ENCODE measurements at places on chromosomes 5 and 9. TPM values are rescaled to one million over a fixed set of nuclear protein-coding genes. Genes with fewer than 3 reads are reported as not detected.

DNA sequence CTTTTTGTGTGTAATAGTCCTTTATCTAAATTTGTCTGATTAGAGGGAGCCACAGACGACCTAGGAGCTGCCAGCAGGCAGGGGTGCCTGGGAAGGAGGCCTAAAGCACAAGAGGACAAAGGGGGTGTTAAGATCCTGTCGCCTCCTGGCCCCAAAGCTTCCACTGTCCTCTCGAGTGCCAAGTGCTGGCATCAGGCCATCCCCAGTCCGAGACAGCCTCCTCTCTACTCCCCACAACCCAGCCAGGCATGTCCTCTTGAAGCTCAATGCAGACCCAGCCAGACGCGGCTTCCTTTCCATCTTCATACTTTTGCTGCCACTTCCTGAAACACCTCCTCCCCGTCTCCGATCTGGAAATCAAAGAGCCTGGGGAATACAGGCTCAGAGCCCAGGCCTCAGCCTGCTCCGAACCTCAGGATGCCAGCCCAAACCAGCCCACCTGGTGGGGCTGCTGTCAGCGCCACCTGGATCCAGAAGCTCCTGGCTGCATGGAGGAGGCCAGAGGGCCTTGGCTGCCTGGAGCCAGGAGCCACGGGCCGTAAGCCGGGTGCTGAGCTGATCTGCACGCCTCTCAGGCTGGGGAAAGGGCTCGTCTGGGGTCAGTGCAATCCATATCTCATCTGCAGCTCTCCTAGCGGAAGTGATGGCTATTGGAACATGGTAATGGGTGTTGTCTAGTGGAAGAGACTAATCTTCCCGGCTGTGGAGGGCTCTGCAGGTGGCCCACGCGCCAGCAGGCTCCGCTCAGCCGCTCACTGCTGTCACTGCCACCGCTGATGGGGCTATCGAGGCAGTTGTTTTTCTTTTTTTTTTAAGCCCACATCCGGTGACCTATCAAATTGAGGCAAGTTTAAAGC, 60.2 kb upstream of the FUBP3 start:
- H3K36me3 ChIP-seq, result no peaks in the 10 kb centered on the region
- H3K4me1 ChIP-seq, result peaks cover 27% of the 10 kb centered on the region
- no peak for DNase-seq
- H3K27me3 ChIP-seq, result peaks cover 2% of the 10 kb centered on the region
- no peak overlapping the region for H3K4me3 ChIP-seq

- no peak overlapping the region for H3K27ac ChIP-seq
- H3K4me3 ChIP-seq, result peak overlapping the region; percentile 65
- peaks cover 26% of the 10 kb centered on the region for H3K4me1 ChIP-seq
- peaks cover 4% of the 10 kb centered on the region for H3K36me3 ChIP-seq
- no peaks in the 10 kb centered on the region for H3K27me3 ChIP-seq
Measured at GRCh38 chr9:32554107-32554506, 1.7 kb upstream of the TOPORS start.

GRCh38 chr9:4933177-4933576, 51.9 kb upstream of the JAK2 start:
- H3K4me3 ChIP-seq, result no peak overlapping the region
- no peak overlapping the region for H3K27ac ChIP-seq
- no peak for DNase-seq
- no peaks in the 10 kb centered on the region for H3K27me3 ChIP-seq

GRCh38 chr9:110048976-110049698, 158.8 kb downstream of the C9orf152 start:
- peaks cover 60% of the 10 kb centered on the region for H3K4me1 ChIP-seq
- H3K4me3 ChIP-seq, result peak overlapping the region; percentile 97
- peak overlapping the region; percentile 94 for H3K27ac ChIP-seq
- H3K27me3 ChIP-seq, result no peaks in the 10 kb centered on the region
- H3K36me3 ChIP-seq, result peaks cover 5% of the 10 kb centered on the region

- no peak for DNase-seq
- H3K27ac ChIP-seq, result no peak overlapping the region
- no peaks in the 10 kb centered on the region for H3K4me1 ChIP-seq
- H3K36me3 ChIP-seq, result no peaks in the 10 kb centered on the region
Measured at GRCh38 chr5:62007457-62007856, 298.5 kb upstream of the KIF2A start.

DNA sequence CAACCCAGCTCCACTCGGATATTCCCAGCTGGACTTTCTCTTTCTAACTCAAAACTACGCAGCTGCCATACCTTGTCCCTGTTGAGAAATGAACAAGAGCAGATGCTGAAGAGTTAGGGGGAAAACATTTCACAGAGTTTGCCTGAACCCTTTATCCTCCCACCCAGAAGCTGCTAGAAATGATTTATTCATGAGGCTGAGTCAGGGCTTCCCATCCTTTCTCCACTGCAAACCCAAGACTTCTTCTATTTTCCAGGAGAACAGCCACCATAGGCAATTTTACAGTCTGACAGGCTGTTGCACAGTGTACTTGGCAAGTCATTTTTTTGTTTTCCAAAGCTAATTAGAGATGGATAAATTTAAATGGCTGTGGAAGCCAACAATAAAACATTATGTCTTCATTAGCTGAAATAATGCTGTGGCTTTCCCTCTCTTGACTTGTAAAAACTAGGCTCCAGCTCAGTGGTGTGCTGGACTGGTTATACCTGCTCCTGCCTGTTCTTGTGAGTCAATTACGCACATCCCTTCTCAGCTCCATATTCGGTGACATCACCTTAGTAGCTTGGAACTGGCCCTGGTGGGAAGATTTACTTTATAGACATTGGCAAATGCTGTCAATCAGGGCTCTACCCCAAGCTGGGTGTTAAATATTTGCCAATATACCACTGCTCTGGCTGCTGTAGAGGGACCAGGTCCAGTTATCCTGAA, 71.9 kb downstream of the KIF4B start:
- H3K36me3 ChIP-seq, result no peaks in the 10 kb centered on the region
- H3K4me1 ChIP-seq, result no peaks in the 10 kb centered on the region
- DNase-seq, result no peak
- H3K4me3 ChIP-seq, result no peak overlapping the region
- H3K27me3 ChIP-seq, result peaks cover 13% of the 10 kb centered on the region

DNA sequence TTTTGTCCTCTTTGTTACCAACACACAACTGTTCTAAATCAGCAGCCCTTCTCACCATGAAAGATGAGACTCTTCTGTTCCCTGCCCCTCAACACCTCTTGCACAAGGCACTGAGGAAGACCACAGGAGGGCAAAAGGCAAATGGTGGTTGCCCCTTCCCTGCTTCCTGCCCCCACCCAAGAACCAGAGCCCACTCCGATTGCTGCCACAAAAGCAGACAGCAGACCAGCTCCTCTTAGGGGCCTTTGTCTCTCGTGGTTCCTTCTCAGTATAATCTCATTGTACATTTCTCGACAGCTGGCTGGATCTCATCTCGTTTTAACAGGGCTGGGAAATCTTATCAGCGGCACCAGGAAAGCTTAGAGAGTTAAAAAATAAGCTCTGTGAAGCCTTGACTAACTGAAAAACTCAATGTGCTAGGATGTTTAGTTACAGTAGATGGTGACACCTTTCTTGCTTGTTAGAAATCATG, 1.1 kb downstream of the MVB12B start:
- H3K27ac ChIP-seq, result peak overlapping the region; percentile 99
- DNase-seq, result no peak
- peaks cover 61% of the 10 kb centered on the region for H3K4me1 ChIP-seq
- no peaks in the 10 kb centered on the region for H3K27me3 ChIP-seq

DNA sequence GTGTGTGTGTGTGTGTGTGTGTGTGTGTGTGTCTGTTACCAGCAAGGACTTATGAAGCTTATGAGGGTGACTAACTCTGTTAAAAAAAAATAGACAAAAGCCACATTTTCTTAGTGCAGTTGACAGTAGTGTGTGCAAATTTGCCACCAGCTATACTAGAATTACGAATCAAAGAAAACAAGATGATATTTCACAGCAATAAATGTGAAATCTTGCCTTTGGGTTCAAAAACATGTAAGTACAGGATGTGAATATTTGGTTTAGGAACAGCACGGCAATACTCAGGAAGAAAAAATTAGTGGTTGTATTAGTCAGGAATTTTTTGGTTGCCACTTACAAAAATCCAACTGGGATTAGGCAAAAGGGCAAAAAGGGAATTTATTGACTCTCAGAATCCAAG, 117.4 kb downstream of the NPR3 start:
- H3K36me3 ChIP-seq, result no peaks in the 10 kb centered on the region
- H3K27me3 ChIP-seq, result no peaks in the 10 kb centered on the region
- H3K27ac ChIP-seq, result no peak overlapping the region

DNA sequence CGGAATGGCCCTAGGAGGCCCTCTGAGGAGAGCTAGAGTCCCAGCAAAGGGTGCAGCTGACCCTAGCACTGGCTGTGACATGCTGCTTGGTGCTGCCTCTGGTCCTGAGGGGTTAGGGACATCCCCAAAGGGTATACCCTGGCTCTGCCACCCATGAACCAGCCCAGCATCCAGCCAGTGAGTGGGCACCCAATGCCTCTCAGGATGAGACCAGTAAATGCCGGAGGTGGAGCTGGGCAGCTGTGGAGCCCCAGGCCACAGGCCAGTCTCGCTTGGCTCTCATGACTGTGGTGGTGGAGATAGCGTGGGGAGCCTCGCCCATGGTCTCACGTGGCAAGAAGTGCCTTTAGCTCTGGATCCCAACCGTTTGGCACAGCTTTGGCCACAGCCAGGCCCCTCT, 3.7 kb upstream of the CEL start:
- DNase-seq, result no peak
- H3K27ac ChIP-seq, result no peak overlapping the region
- no peak overlapping the region for H3K4me3 ChIP-seq
- no peaks in the 10 kb centered on the region for H3K36me3 ChIP-seq
- no peaks in the 10 kb centered on the region for H3K27me3 ChIP-seq

- no peak overlapping the region for H3K4me3 ChIP-seq
- peaks cover 3% of the 10 kb centered on the region for H3K27me3 ChIP-seq
- H3K27ac ChIP-seq, result no peak overlapping the region
- peaks cover 6% of the 10 kb centered on the region for H3K36me3 ChIP-seq
- H3K4me1 ChIP-seq, result peaks cover 11% of the 10 kb centered on the region
- no peak for DNase-seq
Measured at GRCh38 chr9:83511051-83511450, 27.1 kb downstream of the FRMD3 start.

DNA sequence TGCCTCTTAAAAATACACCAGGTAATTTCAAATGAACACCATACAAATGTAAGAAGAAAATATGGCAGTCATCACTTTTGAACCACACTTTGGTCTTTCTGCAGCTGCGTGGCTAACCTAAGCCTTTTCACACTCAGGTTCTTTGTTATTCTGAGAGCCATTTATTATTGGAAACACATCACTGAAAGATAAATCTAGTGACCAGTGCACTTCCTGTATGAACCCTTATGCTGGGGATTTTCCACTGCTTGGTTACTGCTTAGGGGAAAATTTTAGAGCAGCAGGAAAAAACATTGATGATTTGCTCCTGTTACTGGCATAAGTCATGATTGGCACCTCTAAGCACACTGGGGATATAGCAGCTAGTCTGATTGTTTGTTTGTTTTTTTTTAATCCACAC, 58.6 kb upstream of the RANBP3L start:
- no peak overlapping the region for H3K27ac ChIP-seq
- H3K4me1 ChIP-seq, result peaks cover 9% of the 10 kb centered on the region
- no peaks in the 10 kb centered on the region for H3K36me3 ChIP-seq
- H3K27me3 ChIP-seq, result no peaks in the 10 kb centered on the region

DNA sequence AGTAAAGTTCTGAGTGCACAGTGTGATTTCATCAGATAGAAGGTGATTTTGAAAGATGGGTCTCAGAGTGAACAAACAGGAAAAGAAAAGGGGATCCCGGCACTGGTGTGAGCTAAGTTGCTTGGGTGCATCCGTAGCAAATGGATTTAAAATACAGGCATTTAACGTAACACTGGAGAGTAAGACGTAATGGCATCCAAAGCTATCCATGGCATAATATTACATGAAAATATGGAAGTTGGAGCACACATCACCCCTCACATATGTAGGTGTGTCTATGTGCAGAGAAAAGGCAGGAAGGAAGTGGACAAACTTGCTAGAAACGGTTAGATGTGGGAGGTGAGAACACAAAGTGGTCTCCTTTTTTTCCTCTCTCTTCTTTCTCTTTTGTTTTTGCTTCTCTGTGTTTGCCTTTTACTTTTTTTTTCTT, 38.2 kb upstream of the SEMA4D start:
- no peaks in the 10 kb centered on the region for H3K4me1 ChIP-seq
- H3K27me3 ChIP-seq, result no peaks in the 10 kb centered on the region
- no peak overlapping the region for H3K27ac ChIP-seq
- no peak overlapping the region for H3K4me3 ChIP-seq

DNA sequence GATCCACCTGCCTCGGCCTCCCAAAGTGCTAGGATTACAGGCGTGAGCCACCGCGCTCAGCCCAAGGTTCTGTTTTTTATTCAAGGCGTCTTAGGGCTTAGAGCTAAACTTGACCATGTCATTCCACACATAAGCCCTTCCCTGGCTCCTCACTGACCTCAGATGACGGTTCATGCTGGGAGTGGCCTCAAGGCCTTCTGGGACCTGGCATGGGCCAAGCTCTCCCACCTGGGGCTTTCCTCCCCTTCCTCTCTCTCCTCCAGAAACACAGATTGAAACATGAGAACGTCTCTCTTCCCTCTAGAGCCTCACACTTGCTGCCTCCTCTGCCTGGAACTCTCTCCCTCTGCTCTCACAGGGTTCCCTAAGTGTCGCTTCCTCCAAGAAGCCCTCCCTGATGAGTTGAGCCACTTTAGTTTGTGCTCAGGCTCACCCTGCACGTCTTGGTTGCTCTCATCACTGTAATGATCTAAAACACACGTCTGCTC, 155.6 kb upstream of the IER5L start:
- no peak overlapping the region for H3K4me3 ChIP-seq
- no peaks in the 10 kb centered on the region for H3K36me3 ChIP-seq
- peak overlapping the region; percentile 37 for H3K27ac ChIP-seq

DNA sequence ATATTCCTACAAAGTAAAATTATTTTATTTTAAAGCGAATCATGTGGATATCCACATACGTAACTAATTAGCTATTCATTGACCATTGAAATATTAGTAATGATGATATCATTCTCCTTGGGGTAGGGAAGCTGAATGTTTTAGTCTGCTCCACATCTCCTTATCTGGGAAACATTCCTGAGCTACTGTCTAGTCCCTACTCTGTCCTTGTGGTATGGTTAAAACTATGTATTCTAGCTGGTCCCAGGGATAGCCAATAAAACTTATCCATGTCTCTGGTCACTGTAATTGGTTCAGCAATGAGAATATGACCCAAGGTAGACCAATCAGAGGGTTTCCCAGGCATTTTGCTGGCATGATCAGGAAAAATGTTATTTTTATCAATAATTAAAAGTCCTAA, 76.0 kb upstream of the DAP start:
- no peak overlapping the region for H3K27ac ChIP-seq
- no peaks in the 10 kb centered on the region for H3K4me1 ChIP-seq
- no peaks in the 10 kb centered on the region for H3K27me3 ChIP-seq

- H3K4me3 ChIP-seq, result no peak overlapping the region
- no peak for DNase-seq
- no peak overlapping the region for H3K27ac ChIP-seq
Measured at GRCh38 chr9:115980976-115981375, 172.6 kb upstream of the PAPPA start.

GRCh38 chr9:125470767-125471580, 209.3 kb downstream of the GAPVD1 start:
- no peaks in the 10 kb centered on the region for H3K36me3 ChIP-seq
- no peak for DNase-seq
- H3K4me3 ChIP-seq, result peak overlapping the region; percentile 39
- H3K27me3 ChIP-seq, result no peaks in the 10 kb centered on the region
- H3K27ac ChIP-seq, result peak overlapping the region; percentile 91

- no peaks in the 10 kb centered on the region for H3K36me3 ChIP-seq
- H3K27ac ChIP-seq, result no peak overlapping the region
- peak overlapping the region; percentile 100 for H3K4me3 ChIP-seq
- H3K27me3 ChIP-seq, result peaks cover 84% of the 10 kb centered on the region
- H3K4me1 ChIP-seq, result peaks cover 23% of the 10 kb centered on the region
- peak; percentile 41 for DNase-seq
Measured at GRCh38 chr9:2015581-2016407, 647 bp downstream of the SMARCA2 start.

GRCh38 chr5:150778517-150779396, at the start of gene SMIM3:
Gene SMIM3, plus strand, starts transcription at chr5:150778757. Its CDS starts 16,684 bp downstream, at chr5:150795441.
- peak within 1 kb of the TSS; percentile 95 for H3K4me3 ChIP-seq
- H3K27ac ChIP-seq, result peak within 1 kb of the TSS; percentile 93

PHF24 gene
- total RNA-seq, result 0.63 TPM

SHLD3 gene
- 4.3 TPM for total RNA-seq

SUSD3 gene
- not detected for total RNA-seq

Data from neural crest cell (in vitro differentiated cells).